ENCODE measurements at places on chromosomes 4 and X. TPM values are rescaled to one million over a fixed set of nuclear protein-coding genes. Genes with fewer than 3 reads are reported as not detected.

The RASSF6 gene
- total RNA-seq, result 0.25 TPM

The SMPX gene
- not detected for total RNA-seq

The AFAP1 gene
- total RNA-seq, result 9.8 TPM

The SAT1 gene
- total RNA-seq, result 312 TPM

The AADAT gene
- not detected for total RNA-seq

The MAGEB2 gene
- total RNA-seq, result not detected

The IQCM gene
- not detected for total RNA-seq
